ENCODE measurements at places on chromosomes 7 and 10.

DNA sequence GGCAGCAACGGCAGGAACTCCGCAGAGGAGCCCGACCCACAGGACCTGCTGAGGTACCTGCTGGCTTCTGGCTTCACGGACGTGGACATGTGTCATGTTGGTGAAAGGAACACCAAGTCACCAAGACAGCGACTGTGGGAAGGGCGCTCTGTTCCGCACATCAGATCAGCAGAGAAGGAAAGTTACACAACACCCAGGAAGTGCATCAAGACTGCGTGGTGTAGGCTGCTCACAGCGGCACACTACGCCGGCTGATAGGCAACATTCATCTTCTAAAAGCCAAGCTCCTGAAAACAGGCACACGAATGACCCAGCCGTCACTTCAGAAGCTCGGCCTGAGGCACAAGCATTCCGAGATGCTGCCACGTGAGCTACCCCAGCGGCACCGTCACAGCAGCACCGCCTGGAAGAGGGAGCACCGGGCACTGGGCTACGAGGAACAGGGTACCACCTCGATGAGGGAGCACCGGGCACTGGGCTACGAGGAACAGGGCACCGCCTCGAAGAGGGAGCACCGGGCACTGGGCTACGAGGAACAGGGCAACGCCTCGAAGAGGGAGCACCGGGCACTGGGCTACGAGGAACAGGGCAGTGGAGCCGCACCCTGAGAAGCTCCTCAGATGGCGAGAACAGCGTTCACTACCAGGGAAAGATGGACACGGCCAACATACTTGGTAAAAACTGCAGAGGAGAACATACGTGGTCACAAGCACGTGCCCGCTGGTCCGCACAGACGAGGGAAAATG is 86.7 kb downstream of the MAD1L1 start:
- no peak for DNase-seq

DNA sequence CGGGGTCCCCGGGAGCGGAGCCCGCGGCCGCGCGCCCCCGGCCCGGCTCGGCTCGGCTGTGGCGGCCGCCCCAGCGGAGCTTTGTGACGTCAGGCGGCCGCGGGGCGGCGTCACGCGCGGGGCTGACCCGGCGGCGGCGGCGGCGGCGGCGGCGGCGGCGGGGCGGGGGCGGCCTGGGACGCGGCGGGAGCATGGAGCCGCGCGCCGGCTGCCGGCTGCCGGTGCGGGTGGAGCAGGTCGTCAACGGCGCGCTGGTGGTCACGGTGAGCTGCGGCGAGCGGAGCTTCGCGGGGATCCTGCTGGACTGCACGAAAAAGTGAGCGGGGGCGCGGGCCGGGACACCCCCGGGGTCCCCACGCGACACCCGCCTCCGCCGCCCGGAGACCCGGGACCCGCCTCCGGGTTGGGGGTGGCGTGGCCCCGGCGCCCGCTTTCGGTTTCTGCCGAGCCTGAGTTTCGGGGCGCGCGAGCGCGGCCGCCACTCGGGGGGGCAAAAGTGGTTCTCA is at the start of gene PWWP2B:
TSS of gene PWWP2B (plus strand) at position 165 of the 506 bp plus-strand sequence. CDS start at position 192, 27 bp downstream.
- DNase-seq: no peak

GRCh38 chr7:111682588-111683340 is 120.5 kb upstream of the IMMP2L start:
- DNase-seq: no peak

DNA sequence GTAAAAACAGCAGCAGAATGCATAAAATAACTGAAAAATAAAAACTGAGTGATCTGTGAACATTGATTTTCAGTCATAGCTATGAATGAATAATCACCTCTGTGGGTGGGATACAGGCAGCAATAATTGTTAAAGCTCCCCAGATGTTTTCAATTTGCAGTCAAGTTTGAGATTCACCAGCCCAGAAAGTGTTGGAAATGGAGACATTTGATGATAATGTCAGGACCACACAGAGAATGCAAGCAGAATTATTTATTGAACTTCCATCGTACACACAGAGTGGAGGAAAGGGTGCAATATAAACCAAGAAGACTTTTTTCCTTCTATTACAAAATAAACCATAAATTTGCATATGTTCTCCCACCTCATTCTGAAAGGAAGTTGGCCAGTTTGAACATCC is 601.7 kb downstream of the ANKRD7 start:
- no peak for DNase-seq

- DNase-seq: no peak
These were observed 740 bp downstream of the GALNT11 start for GRCh38 chr7:152025937-152026890.

DNA sequence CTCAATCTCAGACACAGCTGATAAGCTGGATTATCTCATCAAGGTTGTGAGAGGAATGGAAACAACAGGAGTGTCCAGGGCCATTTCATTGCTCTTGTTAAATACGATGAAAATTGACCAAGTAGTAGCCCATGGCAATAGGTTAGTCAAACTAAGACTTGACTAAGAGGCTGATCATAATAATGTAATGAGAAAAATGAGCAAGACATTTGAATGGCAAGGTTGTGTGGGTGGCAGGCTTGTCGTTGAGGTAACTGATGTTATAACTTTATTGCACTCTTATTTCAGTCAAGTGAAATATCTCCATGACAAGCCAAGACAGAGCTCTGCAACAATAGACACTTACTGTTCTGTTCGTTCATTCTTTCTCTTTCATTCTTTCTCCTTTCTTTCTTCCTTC is 532.0 kb downstream of the GATA3 start:
- no peak for DNase-seq

GRCh38 chr10:28925121-28925663 is 247.9 kb downstream of the BAMBI start:
- no peak for DNase-seq

GRCh38 chr10:70169649-70170364 is 507 bp downstream of the SAR1A start:
- DNase-seq: no peak

DNA sequence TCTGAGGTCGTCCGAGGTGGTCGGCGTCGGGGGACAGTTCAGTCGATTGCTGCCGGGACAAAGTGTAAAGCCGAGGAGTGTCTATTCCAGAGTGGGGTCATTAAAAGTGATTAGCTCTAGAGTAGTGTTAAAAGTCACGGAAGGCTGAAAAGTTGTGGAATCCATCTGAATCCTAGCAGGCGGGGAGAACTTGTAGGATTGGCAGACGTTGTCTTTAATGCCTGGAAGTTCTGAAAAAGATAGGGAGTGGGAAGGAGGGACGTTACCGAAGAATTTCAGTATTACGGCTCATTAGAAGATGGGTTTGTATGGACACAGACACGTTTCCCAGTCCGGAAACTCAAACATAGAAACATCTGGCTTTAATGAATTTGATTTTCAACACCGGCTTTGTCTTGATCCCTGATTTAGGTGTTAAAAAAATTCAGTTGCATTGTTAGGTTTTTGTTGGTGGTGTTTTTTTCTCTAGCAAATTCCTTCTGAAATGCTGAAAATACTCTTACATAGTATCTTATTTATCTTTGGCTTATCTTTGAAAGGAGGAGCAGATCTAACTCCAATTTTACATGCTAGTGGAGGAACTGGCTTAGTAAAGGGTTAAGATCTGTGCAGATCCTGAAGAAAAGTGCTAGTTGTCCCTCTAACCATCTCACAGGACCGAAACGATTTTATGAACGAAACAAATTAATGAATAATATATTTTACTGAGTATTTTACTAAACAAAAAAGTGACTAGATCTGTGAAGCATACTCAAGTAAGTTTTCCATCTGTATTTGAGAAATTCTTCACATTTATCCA is 900 bp downstream of the MKLN1 start:
- no peak for DNase-seq

DNA sequence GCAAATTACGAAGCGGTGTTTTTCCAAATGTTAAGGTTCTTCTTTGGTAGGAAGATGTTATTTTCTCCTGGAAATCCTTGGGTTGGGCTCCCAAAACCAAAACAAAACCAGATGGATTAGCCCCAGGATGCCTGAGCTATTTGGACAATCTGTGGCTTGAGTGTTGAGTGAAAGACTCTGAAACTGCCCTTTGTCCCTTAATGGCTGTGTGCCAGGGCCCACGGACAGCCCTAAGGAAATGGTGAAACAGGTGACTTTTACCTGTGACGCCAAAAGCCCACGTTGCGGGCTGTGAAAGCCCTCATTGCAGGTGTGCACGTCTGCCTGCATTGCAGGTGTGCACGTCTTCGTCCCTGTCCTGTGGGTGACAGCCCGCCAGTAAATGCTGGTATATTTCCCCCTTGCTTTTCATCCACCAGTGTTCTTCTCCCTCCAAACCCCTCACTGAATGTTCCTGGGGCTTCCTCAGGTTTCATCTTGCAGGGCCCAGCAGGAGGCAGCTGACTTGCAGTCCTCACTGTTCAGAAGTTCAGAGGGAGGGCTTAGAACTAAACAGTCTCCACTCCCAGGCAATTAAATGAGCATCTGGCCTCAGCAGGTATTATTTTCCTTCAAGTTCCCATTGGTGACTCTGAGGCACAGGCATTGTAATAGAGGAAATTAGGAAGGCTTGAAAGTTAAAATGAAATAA is 10.7 kb downstream of the PFKP start:
- DNase-seq: no peak

DNA sequence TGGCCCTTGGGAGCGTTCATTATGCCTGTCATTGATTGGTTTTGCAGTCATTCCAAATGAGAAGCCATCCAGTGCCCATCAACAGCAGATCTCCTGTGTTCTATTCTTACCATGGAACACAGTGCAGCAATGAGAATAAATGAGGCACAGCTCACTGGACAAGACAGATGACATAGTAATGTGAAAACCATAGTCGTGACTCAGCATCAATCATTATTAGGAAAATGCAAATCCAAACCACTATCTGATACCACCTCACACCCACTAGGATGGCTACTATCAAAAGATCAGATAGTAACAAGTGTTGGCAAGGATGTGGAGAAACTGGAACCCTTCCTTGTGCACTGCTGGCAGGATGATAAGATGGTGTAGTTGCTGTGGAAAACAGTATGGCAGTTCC is 144.7 kb downstream of the ARHGAP22 start:
- no peak for DNase-seq
